ENCODE measurements at places on chromosomes 2 and 18. TPM values are rescaled to one million over a fixed set of nuclear protein-coding genes. Genes with fewer than 3 reads are reported as not detected.

DNA sequence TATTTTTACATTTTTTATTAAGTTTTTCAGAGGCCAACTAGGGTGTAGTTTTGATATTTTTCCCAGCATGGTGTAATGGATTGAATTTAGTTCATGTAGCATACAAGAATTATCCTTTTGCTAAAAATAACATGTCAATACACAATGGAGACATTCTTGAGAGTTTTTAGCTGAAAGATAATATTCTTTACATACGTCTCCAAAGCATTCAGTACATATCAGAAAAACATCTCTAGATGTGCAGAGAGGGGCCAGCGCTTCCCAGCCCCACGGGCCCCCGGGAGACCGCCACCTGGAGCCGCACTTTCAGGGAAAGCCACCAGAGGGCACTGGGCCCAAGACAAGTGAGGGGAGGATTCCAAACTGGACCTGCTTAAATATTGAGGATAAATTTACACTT lies 499.4 kb downstream of the GALR1 start:
- DNase-seq: no peak

- DNase-seq: no peak
Measured at GRCh38 chr18:65750389-65751154, at the start of gene CDH7. TSS of gene CDH7 (plus strand) at chr18:65751012. CDS start at chr18:65762843, 11,831 bp downstream.

DNA sequence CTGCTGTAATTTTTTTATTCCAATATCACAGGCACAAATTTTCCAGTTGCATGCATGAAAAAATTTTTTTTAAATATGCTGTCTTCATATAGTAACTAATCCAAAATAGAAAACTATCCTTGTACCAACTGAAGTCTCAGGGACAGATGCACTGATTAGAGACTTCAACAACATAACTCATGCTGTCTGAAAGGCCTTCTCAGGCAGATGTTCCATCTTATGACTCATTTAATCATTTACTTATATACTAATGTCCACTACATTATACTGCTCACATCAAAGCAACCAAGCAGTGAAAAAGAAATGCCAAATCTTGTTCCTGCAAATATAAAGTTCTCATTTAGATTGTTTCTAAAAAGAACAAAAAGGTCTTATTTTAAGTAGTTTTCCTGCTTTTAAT lies 53.1 kb downstream of the OLA1 start:
- no peak for DNase-seq

GRCh38 chr2:138507267-138507666 lies 5.7 kb downstream of the SPOPL start:
- DNase-seq: no peak

- no peak for DNase-seq
Measured at GRCh38 chr2:173087214-173087581, 11.6 kb downstream of the MAP3K20 start.

GRCh38 chr2:24315669-24316068 lies 44.7 kb downstream of the ITSN2 start:
- no peak for DNase-seq

Gene ZC3H6
- 10.9 TPM for total RNA-seq

Gene TOGARAM2
- 1.5 TPM for total RNA-seq

Gene SELENOI
- 4.7 TPM for total RNA-seq

Gene CABYR
- not detected for total RNA-seq

Gene ORMDL1
- total RNA-seq: 29.7 TPM

Gene GPR39
- 0.52 TPM for total RNA-seq

All from uterus (tissue), 4 donors.